T-helper 1 cell (primary cell): ENCODE measurements at places on chromosomes 7 and 10.

GRCh38 chr10:14244801-14245211 is 85.9 kb downstream of the FRMD4A start:
- DNase-seq: no peak

DNA sequence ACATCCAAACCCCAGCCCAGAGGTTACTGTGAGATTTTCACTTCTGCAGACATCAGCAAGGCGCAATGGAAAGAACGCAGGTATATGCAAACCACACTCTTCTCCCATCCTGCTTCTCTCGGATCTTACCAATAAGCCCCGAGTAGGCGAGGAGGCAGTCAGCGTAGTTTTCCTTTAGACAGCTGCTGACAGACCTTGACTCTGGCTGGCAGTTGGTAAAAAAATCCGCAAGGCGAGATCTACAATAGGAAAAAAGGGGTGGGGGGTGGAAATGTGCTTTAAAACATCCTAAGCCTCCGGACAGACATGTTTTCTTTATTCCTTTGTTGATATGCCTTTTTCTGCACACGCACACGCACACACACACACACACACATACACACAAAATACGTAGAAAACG is 176.5 kb downstream of the GFRA1 start:
- no peak for DNase-seq

- DNase-seq: peak; percentile 98
These were observed at the start of gene MGMT for GRCh38 chr10:129466703-129467358. TSS of gene MGMT (plus strand) at chr10:129467241.

DNA sequence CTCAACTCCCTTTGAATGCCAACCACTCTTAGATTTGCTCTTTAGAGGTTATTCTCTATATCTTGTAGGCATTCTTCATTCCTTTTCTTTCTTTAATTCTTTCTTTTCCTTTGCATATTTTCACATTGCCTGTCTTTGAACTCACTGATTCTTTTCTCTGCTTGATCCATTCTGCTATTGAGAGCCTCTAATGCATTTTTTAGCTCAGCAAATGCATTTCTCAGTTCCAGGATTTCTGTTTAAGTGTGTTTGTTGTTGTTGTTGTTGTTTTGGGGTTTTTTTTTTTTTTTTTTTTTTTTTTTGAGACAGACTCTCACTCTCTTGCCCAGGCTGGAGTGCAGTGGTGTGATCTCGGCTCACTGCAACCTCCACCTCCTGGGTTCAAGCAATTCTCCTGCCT is 71.6 kb downstream of the FBXL13 start:
- DNase-seq: no peak

DNA sequence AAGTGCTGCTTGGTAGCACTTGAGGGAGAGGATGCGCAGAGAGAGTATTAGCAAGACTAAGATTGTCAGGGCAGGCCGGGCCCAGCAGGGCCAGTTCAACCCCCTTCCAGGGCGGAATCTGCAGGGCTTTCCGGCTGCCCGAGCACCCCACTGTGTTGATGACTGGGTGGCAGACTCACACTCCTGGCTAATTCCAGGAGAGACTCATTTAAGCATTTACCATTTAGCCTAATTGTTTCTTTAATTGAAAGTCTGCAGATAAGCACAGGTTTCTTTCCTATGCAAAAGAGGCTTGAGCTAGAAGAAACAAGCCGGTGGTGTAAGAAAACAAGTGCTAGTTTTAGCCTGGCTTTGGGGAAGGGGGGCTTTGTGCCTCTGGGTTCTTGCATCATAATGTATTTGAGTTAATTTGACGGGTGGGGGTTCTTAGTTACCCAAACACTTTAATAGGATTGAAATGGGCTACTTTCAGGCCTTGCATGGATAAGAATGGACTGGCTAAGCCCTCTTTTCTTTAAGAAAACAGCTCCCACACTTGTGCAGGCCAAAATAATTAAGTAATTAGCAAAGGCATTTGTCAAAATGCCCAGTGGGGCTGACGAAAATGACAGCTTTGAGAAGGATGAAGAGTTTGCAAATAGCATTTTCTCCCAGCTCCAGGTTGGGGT is 201.3 kb downstream of the MYOF start:
- no peak for DNase-seq

GRCh38 chr10:97687785-97688781 is 1.0 kb upstream of the AVPI1 start:
- DNase-seq: no peak
